Stimulated activated CD8-positive, alpha-beta memory T cell treated with anti-CD3 and anti-CD28 coated beads, Interleukin-7, amount 100 ng/mL, for 4 hours (primary cell): ENCODE measurements at places on chromosomes 2 and 18.

GRCh38 chr2:127181851-127182250 lies 38.2 kb downstream of the CYP27C1 start:
- DNase-seq: no peak

GRCh38 chr2:120847700-120848321 lies 112.1 kb downstream of the GLI2 start:
- DNase-seq: no peak

DNA sequence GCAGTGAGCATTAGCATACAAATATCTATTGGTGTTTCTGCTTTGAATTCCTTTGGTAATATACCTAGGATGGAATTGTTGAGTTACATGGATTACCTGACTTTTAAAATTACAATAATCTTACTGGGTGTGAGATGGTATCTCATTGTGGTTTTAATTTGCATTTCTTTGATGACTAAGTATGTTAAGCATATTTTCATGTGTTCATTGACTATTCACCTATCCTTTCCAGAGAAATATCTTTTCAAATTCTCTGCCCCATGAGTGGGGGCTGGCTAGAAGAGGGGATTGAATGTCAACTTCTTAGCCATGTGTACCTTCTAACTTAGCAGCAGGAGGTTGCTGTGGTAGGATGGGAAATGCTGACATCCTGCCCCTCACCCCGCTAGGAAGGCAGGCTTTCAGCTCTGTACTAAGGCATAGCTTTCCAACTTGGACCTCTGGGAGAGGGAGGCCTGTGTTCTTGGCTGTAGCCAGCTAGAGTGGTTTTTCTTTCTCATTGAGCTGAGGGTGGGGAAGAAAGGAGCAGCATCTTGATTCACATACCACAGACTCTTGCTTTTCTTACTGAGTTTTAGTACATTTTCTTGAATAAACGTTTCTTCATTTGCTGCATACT lies 63.3 kb upstream of the TTC27 start:
- no peak for DNase-seq

- DNase-seq: no peak
Measured at GRCh38 chr18:35998967-35999366, 26.5 kb downstream of the RMP24 start.

GRCh38 chr2:161321944-161322648 lies 13.9 kb downstream of the PSMD14 start:
- DNase-seq: no peak

DNA sequence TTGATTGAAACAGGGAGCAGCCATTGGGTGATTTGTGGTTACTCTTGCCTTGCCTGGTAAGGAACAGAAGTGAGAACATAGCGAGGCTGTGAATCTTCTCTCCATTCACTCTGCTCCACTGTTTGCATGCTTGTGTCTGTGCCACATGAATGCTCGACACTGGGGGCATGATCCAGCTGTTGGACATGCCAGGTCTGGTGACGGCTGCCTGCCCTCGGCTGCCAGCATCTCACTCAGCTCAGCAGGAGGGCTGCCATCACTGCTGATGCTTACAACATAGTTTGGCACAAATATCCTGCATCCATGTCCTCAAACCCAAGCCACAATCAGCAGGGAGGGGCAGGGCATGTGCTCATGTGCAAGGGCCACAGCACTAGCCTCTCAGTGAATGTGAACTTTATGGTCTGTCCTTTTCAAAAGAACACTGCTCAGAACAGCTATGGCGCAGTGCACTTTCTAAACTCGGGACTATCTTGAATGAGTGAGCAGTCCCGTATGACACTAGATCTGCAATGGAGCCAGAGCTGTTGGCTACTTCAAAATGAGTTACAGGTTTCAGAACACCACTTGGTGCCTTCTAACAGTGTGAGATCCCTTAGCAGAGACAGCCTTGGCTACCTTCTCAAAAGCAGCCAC lies 126.3 kb downstream of the NRP2 start:
- no peak for DNase-seq

GRCh38 chr2:126512026-126512425 lies 143.9 kb upstream of the GYPC start:
- no peak for DNase-seq

DNA sequence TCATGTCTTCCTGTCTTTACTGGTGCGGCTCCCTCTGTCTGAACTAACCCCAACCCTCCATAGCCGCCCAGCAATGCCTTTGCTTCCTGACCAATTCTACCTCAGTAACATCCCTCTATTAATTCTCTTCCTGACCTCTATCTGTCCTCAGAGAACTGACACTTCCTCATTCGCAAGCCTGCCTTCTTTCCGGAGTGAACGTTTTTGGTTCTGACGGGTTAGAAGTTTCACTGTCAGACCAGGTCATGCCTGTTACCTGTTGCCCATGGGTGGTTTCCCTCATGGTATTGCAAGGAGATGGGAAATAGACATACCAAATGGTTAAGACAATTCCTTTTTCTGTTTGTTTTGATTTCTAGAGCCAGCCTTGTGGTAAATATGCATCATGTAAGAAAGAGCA lies 453.4 kb upstream of the SLC14A2 start:
- DNase-seq: no peak

GRCh38 chr2:168583064-168583709 lies 127.1 kb downstream of the CERS6 start:
- DNase-seq: no peak

DNA sequence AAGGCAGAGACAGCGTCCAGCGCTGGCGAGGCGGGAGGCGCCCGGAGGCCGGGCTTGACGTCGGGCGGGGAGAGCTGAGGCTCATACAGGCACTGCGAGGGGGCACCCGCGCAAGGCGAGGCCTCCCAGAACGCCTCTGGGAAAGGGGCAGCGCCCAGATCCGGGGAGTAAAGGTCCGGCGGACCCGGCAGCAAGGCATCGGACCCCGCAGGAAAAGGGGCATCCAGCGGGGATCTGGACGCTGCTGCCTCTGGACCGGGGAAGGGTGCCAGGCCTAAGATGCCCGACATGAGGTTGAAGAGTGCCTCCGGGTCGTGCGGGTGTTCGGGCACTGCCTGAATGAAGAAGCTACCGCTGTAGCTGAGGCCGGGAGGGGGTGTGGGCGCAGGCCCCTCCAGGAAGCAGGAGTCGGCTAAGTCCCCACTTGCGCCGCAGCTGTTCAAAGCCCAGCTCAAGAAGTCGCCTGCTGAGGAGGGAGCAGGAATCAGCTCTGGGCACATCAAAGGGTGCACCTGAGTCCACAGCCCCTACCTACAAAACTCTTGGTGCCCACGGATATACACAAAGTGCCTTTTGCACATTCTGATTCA lies 937 bp downstream of the EGR4 start:
- DNase-seq: no peak

- DNase-seq: no peak
Measured at GRCh38 chr2:60371219-60371618, 182.2 kb downstream of the BCL11A start.

DNA sequence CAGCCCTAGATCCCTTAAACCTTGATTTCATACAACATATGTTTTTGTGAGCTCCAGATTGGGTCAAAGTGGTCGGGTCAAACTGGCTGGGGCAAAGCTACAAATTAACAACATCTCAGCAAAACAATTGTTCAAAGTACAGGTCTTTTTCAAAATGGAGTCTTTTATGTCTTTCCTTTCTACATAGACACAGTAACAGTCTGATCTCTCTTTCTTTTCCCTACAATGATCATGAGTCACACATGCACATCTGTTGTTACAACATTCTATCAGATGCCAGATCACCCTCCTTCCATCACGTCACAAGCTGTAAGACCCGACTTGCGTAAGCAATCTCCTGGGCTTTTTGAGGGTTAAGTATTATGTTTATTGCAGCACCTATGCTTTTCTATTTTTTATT lies 55.1 kb downstream of the RHOB start:
- DNase-seq: no peak

GRCh38 chr2:169397697-169398096 lies 35.4 kb upstream of the LRP2 start:
- no peak for DNase-seq

- DNase-seq: no peak
Measured at GRCh38 chr2:188894979-188895378, 79.2 kb upstream of the COL3A1 start.

DNA sequence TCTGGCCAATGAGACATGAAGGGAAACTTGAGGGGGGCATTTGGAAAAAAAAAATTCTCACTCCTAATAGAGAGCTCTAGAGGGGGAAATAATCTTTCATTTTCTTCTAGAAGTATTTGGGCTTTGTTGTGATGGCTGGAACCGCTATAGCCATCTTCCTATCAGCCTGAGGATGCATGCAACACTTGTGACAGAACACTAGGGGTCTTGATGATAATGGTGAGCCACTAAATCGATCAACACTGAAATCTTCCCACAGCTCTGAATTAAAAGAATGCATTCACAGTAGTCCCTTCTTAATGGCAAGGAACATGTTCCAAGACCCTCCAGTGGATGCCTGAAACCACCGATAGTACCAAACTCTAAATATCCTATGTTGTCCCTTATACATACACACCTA lies 325.3 kb downstream of the LNPK start:
- no peak for DNase-seq

DNA sequence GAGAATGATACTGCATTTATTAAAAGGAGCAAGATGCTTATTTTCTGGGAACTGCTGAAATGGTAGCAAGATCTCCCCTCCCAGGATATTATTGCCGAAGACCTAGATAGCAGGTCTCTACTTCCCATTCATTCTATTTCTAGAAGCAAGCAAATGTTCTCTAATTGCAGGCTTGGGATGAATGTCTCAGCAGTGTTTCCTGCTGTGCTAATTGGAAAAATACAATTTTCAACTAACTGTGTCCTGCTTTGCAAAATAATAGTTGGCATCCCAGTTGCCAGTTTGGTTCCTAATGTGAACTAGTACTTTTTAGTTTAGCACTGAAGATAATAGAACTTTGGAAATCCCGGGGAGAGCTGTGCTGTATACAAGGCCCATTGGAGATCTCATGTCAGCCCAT lies 26.1 kb downstream of the SLC20A1 start:
- no peak for DNase-seq

- no peak for DNase-seq
Measured at GRCh38 chr2:175476948-175477347, 295.4 kb upstream of the ATP5MC3 start.

GRCh38 chr2:43391201-43391877 lies 164.9 kb upstream of the ZFP36L2 start:
- DNase-seq: no peak

- DNase-seq: no peak
Measured at GRCh38 chr2:11140492-11140891, 14.8 kb upstream of the SLC66A3 start.

- no peak for DNase-seq
Measured at GRCh38 chr2:44623622-44624351, 262.0 kb downstream of the CAMKMT start.

DNA sequence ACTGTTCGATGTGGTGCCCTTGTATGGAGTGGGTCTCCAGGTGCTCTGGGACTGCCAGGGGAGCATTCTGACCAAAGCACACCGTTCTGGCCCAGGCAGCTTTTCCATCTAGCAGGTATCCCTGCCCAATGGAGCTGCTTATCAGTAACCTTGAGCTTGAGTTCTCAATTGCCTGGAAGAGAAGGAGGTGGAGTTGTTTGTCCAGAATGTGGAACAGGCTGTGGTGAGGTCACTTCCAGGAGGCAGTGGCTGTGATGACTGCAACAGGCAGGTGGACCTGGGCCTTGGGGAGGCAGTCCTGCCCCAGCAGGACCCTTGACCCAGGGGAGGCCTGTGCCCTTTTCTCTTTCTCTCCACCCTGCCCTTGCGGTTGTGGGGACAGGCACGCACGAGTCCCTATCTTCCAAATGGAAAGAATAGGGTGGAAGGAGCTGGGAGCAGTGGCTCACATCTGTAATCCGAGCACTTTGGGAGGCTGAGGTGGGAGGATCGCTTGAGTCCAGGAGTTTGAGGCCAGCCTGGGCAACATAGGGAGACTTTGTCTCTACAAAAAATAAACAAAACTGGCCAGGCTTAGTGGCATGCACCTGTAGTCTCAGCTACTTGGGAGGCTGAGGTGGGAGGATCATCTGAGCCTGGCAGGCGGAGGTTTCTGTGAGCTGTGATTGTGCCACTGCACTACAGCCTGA lies 66.2 kb upstream of the MCFD2 start:
- no peak for DNase-seq

DNA sequence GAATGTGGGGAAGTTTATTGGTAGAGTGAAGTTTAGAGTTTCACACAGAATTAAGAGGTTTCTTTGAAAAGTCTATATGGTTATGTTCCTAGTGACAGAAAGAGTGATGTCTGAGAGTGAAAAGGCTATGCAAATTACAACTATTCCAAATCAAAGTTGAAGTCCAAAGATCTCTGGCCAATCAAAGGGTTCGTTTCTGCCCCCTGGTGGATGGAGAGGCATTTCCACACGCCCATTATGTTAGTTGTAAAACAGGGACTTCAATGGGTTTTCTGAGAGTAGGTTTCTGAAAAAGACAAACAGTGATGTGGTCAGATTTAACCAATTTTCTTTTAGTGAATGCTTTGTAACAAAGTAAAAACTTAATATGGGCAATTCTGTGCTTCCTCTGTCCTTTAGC lies 441.5 kb upstream of the POU3F3 start:
- DNase-seq: no peak

GRCh38 chr2:175454953-175455389 lies 273.5 kb upstream of the ATP5MC3 start:
- DNase-seq: no peak

DNA sequence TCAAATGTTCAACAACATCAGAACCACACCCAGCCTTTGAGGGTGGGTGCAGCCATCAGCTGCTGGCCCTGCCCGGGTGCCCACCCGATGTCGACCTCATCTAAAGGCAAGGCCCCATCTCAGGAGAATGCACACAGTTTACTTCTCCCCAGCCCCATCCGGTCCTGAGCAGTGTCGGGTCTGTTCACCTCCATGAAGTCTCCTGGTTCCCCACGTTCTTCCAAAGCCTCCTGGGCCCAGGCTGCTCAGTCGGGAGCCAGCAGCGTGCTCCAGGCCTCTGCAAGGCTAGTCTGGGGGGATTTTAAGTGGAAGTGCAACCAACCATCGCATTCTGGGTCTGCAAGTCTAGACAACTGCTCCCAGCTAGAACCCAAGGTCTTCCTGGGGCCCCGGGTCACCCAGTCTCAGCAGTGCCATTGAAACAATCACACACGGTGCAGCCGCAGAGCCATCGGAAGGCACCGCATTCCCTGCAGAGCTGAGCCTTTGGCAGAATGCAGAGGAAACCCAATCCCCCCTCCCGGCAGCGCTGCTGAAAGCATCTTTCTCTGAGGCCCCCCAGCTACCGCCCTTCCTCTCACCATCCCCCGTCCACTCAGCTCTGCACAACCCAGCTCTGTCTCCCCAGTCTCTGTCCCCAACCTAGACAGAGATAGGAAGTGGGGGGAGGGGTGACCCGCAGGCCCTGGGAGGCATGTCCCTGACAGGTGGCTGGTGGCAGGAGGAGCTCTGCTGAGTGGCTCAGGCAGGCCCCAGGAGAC lies 8.5 kb downstream of the ESPNL start:
- no peak for DNase-seq

- no peak for DNase-seq
Measured at GRCh38 chr2:210366675-210367080, 51.7 kb upstream of the MYL1 start.

DNA sequence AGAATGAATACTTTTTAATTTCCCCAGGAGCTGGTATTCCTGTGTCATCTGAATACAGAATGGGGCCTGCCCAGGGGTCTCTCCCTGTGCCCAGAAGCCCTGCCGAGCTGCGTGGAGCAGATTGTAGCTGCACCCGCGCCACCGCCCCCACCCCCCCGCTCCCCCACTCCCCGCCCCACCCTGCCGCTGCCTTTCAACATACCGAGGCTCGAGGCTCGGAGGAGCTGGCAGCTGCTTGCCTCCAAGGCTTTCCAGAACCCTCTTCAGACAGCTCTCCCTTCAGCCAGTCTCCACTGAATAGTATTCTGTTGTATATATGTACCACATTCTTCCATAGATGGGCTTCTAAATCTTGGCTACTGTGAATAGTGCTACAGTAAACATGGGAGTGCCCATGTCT lies 150.7 kb downstream of the TSN start:
- DNase-seq: no peak
